Testis (tissue), 5 donors: ENCODE measurements at places on chromosomes 3 and 15.

DNA sequence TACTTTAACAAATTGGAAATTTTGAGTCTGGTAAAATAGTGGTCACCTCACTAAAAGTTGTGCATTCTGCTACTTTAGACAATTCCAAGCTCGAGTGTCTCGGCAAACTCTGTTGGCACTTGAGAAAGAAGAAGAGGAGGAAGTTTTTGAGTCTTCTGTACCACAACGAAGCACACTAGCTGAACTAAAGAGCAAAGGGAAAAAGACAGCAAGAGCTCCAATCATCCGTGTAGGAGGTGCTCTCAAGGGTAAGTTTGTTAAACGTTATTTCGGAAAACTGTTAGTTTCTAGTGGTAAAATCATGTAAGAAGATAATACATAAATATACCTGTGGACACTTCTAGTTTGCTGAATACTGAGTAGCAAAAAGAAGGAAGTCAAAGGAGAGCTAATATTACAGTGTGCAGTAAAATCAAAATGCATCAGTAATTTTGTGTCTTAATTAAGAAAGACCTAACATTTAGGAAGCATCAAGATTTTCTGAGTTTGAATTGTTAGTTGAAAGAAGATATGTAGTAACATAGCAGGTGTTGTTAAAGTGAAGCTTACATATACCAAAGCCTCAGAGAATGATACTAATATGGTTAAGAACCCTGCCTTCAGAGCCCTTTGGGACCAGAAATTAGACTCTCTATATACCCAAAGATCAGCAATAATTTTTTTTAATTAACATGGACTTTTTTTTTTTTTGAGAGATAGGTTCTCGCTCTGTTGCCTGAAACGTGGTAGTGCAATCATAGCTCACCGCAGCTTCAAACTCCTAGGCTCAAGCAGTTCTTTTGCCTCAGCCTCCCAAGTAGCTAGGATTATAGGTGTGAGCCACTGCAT lies 23.0 kb downstream of the BUB1B start:
- no peak for DNase-seq

DNA sequence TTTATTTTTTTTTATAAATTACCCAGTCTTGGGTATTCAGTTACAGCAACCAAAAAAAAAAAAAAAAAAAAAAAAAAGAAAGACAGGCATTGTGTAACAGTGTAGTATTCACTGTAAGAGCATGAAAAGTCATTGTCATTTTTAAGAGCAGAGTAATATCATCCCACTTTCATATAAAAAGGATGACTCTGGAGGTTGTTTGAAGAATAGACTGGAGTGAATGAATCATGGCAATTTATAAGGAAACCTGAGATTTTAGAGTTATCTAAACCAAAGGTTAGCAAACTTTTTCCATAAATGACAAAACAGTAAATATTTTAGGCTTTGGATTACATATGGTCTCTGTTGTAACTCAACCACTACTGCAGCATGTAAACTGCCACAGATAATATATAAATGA lies 794.9 kb downstream of the NTRK3 start:
- no peak for DNase-seq

- no peak for DNase-seq
Measured at GRCh38 chr3:86245360-86245759, 745.6 kb downstream of the VGLL3 start.

DNA sequence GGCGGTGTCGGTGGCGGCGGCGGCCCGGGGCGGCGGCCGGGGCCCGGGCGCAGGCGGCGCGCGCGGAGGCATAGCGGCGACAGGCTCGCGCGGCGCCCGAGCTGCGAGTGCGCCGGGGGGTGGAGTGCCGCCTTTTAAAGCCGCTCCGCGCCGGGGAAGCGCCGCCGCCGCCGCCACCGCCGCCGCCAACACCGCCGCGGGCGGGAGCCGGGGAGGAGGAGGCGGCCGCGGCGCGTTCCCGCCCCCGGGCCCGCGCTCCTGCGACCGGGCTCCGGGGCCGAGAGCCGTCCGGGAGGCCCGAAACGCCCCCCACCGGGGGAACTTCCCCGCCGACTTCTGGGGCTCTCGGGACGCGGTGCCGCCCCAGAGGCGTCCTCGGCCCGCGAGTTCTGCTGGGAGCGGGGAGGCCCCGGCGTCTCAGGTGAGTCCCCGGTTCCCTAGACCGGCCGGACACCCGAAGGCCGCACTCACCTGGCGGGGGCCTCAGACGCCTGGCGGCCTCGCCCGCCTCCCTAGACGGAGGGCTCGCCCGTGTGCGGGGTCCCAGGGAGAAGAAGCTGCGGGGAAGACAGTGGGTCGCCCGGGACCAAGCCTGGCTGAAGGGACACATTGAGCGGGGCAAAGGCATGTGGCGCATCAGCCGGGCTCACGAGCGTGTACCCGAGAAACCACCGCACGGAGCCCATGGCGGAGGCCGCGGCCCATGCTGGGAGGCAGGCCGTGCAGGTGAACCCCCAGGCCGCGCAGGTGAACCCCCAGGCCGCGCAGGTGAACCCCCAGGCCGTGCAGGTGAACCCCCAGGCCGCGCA lies at the start of gene PCSK6:
TSS of gene PCSK6 (minus strand) at position 109 of the 809 bp plus-strand sequence. CDS start at position 72, 37 bp downstream.
- DNase-seq, result no peak

DNA sequence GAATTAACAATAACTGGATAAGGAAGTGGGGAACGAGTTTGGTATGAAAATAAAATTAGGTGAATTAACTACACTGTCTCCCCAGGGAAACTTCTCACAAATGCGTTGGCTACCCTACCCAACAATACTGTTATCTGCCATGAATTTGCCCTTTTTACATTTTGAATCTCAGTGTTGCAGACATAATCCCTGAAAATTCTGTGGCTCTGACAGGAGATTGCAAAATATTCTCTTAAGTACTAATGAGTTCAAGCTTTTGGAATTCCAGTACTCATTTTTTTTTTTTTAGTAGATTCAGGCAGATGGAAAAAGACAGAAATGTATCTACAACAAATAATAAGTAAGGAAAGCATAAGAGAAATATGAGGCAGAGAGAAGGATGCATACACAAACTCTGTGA lies 332.6 kb downstream of the LSAMP start:
- no peak for DNase-seq

DNA sequence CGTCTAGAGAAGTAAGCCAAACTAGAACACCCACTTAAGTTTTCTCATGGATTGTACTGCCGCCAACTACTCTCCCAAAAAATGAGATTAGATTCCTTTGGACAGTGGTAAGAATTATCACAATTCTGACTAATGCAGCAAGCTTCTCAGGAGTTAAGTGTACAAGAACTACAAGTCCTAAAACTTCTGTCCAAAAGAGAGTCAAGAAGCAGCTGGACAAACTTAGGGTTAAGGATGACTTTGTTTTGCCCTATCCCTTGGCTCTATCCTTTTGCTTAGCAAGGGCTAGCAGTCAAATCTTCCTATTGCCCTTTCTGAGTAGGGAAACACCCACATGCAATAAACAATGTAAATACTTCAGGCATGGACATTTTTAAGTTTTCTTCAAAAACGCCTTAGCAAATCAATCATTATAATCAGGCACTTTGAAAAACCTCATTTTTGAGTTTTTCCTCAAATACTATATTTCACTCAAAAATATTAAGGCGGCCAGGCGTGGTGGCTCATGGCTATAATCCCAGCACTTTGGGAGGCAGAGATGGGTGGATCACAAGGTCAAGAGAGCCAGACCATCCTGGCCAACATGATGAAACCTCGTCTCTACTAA lies 19.5 kb downstream of the RAF1 start:
- no peak for DNase-seq
